ENCODE measurements at places on chromosomes 5 and 9.

DNA sequence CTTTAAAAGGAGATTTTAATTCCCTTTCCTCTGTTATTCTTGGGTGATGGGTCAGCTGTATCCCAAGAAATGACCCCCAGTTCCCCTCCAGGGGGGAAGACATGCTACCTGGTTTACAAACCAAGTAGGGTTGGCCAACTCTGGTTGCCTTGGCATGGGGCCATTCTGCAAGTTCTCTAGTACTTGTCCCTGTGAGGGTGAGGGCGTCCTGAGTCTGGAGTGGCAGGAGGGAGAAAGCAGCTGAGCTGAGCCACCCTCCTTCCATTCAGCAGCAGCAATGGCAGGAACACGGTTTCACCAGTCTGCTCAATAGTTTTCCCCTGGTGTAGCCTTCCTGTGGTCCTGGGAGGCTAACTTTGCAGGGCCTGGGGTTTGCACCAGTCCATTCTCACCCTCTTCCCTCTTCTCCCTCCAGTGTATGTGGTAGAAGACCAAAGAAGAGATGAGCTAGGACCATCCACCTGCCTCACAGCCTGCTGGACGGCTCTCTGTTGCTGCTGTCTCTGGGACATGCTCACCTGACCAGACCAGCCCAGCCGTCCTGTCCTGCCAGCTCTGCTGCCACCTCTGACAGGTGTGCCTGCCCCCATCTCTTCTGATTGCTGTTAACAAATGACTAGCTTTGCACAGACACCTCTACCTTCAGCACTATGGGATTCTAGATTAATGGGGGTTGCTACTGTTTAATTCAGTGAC, 59.9 kb downstream of the PFDN1 start:
- DNase-seq, result no peak

GRCh38 chr9:107221321-107221720, 61.8 kb upstream of the RAD23B start:
- DNase-seq, result no peak

DNA sequence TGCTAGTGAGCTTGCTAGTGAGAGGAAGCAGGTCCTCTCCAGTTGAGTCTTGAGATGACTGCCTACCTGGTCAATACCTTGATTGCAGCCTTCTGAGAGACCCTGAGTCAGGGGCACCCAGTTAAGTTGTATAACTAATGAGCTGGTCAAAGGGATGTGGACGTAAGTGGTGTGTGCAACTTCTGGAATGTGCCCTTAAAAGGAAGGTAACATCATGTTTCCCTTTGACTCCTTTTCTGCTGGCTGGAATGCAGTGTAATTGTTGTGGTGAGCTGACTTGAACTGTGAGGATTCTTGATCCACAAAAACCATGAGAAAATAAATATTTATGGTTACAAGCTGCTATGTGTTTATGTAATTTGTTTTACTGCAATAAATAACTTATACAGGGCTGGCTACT, 2.4 kb upstream of the SNX2 start:
- no peak for DNase-seq

GRCh38 chr9:136939996-136940525, 4.5 kb downstream of the FBXW5 start:
- no peak for DNase-seq

DNA sequence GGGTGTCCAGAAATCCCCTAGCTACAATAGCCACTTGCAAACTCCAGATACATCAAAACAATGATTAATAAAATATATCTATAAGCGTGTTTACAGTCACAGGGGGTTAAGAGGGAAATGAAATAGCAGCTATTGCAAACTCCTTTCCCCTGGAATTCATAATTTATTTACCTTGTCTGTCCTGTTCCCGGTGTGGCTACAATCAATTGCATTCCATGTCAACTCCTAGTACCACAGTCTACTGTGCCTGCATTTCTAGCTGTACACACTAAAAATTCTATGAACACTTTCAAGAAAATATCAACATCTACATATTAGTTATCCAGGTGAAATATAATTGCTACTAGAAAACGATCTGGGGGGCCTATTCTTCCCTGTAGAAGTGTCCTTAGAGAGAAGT, 217.6 kb downstream of the ELAVL2 start:
- no peak for DNase-seq

- no peak for DNase-seq
These were observed 52.4 kb downstream of the FSD1L start for GRCh38 chr9:105500108-105500766.

DNA sequence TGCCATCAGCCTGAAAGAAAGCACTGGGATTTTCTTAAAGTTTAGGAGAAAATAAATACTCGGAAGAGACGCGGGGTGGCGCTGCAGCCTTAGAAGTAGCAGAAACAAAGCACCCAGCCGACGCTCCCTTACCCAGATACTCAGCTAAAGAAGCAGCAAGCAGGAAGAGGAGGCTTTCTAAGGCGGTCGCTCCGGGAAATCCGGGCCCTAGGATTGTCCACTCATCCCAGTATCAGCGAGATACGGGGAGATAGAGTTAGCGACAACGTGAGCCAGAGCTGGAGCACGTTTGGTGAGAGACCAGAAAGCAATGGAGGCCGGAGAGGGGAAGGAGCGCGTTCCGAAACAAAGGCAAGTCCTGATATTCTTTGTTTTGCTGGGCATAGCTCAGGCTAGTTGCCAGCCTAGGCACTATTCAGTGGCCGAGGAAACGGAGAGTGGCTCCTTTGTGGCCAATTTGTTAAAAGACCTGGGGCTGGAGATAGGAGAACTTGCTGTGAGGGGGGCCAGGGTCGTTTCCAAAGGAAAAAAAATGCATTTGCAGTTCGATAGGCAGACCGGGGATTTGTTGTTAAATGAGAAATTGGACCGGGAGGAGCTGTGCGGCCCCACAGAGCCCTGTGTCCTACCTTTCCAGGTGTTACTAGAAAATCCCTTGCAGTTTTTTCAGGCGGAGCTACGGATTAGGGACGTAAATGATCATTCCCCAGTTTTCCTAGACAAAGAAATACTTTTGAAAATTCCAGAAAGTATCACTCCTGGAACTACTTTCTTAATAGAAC, at the start of gene PCDHB2:
TSS of gene PCDHB2 (plus strand) at position 135 of the 782 bp plus-strand sequence. CDS start at position 311, 176 bp downstream.
- DNase-seq, result no peak

- DNase-seq, result no peak
These were observed 102.1 kb downstream of the LURAP1L start for GRCh38 chr9:12876872-12877271.

- no peak for DNase-seq
These were observed at the start of gene ADCY2 for GRCh38 chr5:7395947-7396712. ADCY2 (plus strand) TSS chr5:7396138; CDS start chr5:7396297, 159 bp downstream.

DNA sequence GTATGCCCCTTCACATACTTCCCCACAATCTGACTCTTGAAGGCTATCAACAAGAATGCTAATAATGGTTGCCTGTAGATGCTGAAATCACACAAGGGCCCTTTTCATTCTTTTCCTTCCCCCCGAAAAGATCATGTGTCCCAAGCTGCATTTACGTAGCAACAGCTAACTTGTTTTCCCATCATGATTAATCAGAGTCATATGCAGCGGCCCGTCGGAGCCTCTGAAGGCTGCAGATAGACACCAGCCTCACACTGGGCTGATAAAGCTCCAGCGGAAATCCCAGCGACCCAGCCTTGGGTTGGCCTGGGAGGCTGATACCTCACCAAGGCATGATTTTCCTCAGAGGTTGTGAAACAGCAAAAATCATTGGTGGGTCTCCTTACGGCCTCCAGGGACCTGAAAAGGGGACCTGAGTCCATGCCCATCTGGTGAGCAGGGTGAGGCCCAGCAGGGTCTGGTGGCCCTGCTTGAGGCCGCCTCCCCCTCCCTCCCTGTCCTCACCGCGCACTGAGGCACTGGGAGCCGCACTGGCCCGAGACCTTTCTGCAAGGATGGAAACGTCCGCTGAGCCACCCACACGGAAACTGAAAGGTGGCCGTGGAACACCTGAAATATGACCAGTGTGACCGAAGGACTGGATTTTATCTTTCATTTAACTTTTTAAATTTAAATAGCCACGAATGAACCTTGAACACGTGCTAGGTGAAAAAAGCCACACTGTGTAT, 114.2 kb upstream of the PHYKPL start:
- DNase-seq, result no peak

GRCh38 chr9:16060436-16061129, 507.7 kb downstream of the CCDC171 start:
- DNase-seq, result no peak

DNA sequence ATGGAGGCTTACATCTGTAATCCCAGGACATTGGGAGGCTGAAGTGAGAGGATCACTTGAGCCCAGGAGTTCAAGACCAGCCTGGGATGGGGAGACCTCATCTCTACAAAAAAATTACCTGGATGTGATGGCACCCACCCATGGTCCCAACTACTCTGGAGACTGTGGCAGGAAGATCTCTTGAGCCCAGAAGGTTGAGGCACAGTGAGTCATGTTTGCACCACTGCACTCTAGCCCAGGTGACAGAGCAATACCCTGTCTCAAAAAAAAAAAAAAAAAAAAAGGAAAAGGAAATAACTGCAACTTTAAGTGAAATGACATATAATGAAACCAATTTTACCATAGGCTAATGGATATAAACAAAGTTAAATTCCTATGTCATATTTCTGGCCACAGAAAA, 152.1 kb upstream of the DHFR start:
- no peak for DNase-seq

- DNase-seq, result no peak
These were observed 86.4 kb downstream of the ARRDC3 start for GRCh38 chr5:91296674-91297143.

GRCh38 chr9:35658968-35659220, 802 bp downstream of the CCDC107 start:
- no peak for DNase-seq
